Fibroblast of upper back skin (primary cell): ENCODE measurements at places on chromosomes 5 and 9.
A peak's percentile ranks its signal among the peaks of the same experiment; 100 is the strongest.

- no peak for DNase-seq
Measured at GRCh38 chr9:34690983-34691935, at the start of gene CCL19. Gene CCL19 (minus strand): TSS chr9:34691276. CDS start chr9:34691139, 137 bp downstream.

DNA sequence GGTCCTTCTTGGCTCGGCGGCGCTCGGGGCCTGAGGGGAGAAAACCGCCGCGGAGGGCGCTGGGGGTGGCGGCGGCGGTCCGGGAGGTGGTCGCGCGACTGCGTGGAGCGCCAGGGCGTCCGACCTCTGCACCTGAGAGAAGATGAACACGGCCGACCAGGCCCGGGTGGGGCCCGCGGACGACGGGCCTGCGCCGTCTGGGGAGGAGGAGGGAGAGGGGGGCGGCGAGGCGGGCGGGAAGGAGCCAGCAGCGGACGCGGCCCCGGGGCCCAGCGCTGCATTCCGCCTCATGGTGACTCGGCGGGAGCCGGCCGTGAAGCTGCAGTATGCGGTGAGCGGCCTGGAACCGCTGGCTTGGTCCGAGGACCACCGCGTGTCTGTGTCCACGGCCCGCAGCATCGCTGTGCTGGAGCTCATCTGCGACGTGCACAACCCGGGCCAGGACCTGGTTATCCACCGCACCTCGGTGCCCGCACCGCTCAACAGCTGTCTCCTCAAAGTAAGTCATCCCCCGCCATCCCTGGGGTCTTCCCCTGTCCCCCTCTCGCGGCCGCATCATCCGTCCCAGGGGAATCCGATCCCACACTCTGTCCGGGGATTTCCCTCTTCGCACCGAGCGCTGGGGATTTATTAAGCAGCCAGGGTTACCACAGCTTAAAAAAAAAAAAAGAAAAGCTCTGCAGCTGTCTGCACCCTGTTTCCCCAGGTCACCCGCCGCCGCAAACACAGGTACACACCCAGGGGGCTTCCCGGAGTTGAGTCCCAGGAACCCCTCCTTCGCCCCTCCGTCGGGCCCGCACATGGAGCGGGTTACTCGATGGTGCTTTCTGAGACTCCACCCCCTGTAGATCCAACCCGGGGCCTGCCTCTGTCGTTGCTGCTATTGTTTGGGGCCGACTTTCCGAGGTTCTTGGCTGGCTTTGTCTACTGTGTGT is at the start of gene GTF3C4:
Gene GTF3C4, plus strand, starts transcription at position 8 of the 935 bp plus-strand sequence. Its CDS starts 135 bp downstream, at position 143.
- peak; percentile 22 for DNase-seq

DNA sequence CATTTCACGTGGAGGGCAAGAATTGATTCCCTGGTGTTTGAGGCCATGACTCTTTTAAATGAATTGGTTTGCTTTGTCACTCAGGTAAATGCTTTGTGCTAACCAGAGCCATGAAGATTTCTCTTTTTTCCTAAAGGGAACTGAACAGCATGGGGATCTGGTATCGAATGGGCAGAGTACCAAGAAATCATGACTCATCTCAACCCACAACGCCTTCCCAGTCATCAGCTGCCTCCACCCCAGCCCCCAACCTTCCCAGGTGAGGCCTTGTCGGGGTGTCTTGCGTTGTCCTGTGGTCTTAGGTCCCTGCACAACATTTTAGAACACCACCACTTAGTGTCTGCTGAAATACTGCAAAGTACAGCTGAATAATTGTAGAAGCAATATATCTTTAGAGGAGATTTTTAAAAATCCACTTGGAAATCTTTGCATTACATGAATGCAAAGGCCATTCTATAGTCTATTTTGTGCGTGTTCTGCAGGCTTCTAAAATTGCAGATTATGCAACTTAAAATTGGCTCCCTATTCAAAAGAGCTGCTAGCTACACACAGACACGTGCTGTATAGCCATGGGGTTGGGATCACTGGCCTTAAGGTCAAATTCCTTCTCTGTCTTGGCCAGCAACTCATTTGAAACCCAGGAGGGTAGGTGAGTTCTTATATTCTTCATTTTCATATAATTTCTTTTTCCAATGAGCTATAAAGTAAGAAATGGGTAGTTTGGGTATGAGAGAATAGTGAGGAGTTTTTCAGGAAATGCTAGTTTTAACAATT is 69.0 kb downstream of the MVB12B start:
- peak; percentile 67 for DNase-seq

DNA sequence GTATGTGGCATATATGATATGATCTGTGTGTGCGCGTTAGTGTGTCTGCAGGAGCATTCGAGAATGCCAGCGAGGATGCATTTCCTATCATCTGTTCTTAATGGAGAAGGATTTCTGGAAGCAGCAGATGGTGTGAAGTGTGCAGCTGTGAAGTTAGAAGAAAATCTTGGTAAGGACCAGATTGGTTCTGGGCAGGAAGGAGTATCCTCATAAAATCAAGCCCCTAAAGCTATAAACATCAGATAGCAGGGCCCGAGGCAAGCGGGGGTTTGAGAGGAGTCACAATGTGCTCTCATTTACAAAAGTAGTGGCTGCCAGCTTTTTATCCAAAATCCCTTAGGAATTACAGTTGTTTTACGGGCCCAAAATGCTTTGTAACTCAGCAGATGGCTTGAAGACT is 40.0 kb downstream of the DAPK1 start:
- no peak for DNase-seq

GRCh38 chr5:178241231-178241663 is 8.6 kb upstream of the PHYKPL start:
- DNase-seq: no peak

- DNase-seq: peak; percentile 82
Measured at GRCh38 chr5:143495821-143496275, 92.4 kb upstream of the NR3C1 start.

DNA sequence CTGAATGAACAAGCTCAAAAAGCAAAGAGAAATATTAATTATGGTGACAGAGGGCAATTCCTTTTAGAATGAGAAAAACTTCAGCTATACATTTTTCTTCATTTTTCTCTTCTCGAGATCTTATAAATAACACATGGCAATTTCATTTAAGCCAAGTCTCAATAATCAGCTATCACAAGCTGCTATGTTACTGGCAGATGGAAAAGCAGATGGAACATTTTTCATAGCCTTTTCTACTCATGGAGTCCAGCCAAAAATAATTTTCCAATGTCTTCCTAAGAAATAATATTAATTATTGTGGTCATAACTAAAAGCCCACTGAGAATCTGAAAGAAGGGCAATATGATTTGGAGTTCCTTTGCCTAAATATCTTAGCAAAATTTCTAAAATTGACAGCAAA is 35.6 kb downstream of the SKIC3 start:
- DNase-seq: no peak

- no peak for DNase-seq
Measured at GRCh38 chr9:99918134-99918533, 11.7 kb downstream of the STX17 start.

- DNase-seq: peak; percentile 51
Measured at GRCh38 chr5:42583322-42583721, 160.1 kb downstream of the GHR start.

DNA sequence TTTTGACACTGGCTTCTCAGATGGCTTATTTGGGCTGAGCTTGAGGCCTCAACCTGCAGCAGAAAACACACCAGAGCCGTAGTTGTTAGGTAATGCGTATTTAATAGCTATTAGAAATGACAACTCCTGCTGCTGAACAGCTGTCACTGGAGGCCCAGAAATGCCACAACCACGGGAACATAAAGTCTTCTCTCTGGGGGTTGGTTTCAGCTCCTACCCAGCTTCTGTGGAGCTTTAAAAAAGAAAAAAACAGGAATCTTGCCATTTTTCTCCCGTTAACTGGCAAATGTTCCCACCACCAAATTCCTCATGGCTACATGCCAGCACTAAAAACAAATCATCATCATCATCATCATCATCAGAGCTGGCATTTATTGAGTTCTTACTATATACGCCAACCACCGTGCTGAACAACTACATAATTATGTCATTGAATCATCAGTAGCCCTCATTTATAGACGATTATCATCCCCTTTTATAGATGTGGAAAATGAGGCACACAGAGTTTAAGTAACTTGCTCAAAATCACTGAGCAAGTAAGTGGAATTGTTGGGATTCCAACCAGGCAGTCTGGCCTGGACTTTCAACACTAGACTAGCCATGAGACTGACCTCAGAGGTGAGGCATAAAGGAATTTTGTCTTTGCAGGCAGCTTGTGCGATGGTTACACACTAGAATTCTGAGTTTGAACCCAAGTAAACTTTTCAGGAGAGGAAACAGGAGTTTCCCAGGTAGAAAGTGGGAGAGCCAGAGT is 185.3 kb upstream of the WWC1 start:
- peak; percentile 89 for DNase-seq

- no peak for DNase-seq
Measured at GRCh38 chr5:136994154-136994553, 505.0 kb downstream of the SPOCK1 start.

- no peak for DNase-seq
Measured at GRCh38 chr5:146652547-146652946, 136.6 kb upstream of the GPR151 start.

DNA sequence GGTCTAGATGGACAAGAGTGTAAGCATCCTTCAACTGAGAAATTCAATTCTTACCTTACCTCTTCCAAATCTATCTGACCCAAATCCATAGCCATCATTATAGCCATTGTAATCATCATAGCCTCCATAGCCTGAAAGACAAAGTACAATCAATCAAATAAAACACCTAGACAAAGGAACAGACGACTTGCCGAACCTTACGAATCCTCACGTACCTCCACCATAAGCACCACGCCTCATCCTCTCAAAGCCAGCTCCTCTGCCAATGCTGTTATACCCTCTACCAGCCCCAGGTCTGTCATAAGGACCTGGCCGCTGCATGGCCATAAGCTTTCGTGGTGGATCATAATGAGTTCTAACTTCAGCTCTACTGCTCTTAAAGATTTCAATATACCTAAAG is 5.5 kb downstream of the HNRNPH1 start:
- no peak for DNase-seq
